ENCODE measurements at places on chromosomes 2 and 18.

DNA sequence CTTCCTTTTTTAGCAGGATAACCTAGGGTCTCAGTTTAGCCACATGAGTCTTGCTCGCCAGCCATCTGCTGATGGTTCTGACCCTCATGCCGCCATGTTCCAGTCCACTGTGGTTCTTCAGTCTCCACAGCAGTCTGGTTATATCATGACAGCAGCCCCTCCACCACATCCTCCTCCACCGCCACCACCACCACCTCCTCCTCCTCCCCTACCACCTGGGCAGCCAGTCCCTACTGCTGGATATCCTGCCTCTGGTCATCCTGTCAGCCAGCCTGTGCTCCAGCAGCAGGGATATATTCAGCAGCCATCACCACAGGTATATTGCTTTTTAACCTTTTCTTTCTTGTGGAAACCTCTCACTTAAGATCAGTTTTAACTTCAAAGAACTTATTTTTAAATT, 89.9 kb upstream of the UBXN4 start:
- H3K27me3 ChIP-seq: no peaks in the 10 kb centered on the region
- H3K27ac ChIP-seq: no peak overlapping the region
- no peak for DNase-seq
- no peaks in the 10 kb centered on the region for H3K36me3 ChIP-seq
- no peak overlapping the region for H3K4me3 ChIP-seq
- H3K4me1 ChIP-seq: no peaks in the 10 kb centered on the region

DNA sequence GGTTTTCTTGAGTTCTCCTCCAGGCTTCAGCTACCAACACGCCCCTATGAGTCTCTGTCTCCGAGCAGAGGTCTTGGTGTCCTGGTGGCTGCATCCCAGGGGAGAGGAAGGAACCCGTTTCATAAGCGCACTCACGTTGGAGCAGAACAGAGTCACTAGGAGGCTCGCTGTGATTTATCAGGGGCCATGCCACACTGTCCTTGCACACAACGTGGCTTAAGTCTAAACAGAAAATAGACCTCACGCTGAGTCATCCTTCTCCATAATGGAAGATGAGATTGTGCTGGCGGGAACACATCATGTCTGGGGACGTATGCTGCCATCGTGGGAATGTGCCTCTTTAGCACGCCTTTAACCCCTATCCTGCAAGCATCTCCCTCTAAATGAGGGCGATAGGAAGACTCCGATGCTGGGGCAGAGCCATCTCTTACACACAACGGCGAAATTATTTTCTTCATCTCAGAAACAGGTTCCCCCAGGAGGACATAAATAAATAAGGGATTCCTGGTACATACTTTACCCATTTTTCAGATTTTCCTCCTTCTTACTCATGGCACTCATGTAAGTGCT, 211.4 kb downstream of the KLHL29 start:
- H3K27me3 ChIP-seq: no peaks in the 10 kb centered on the region
- H3K36me3 ChIP-seq: no peaks in the 10 kb centered on the region
- H3K27ac ChIP-seq: no peak overlapping the region
- peak; percentile 11 for DNase-seq

GRCh38 chr2:241445426-241445825, 63.0 kb downstream of the STK25 start:
- H3K4me1 ChIP-seq: peaks cover 34% of the 10 kb centered on the region
- H3K4me3 ChIP-seq: no peak overlapping the region
- peak; percentile 85 for DNase-seq
- no peaks in the 10 kb centered on the region for H3K36me3 ChIP-seq

DNA sequence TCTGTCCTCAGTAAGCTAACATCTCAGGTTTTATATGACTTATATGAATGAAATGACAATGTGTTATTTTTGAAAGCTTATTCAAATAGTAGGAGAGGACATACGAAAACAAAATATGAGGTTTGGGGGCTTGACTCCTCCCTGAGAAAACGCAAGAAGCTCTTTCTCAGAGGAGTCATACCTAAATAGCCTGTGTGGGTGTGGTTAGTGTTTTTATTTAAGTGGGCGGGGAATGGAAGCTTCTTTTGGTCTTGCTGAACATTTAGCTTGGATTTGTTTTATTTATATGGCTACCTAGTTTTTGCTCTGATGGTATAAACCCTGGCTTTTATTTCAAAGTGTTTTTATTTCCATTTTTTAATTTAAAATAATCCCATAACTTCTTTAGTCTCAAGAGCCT, 72.1 kb upstream of the DSG1 start:
- H3K4me1 ChIP-seq: no peaks in the 10 kb centered on the region
- DNase-seq: no peak
- H3K36me3 ChIP-seq: no peaks in the 10 kb centered on the region
- no peak overlapping the region for H3K27ac ChIP-seq
- no peaks in the 10 kb centered on the region for H3K27me3 ChIP-seq

- H3K4me1 ChIP-seq: no peaks in the 10 kb centered on the region
- no peak overlapping the region for H3K27ac ChIP-seq
- no peak for DNase-seq
Measured at GRCh38 chr18:68703326-68703725, 11.6 kb downstream of the TMX3 start.

- DNase-seq: no peak
- H3K27ac ChIP-seq: no peak overlapping the region
- peaks cover 11% of the 10 kb centered on the region for H3K4me1 ChIP-seq
- no peak overlapping the region for H3K4me3 ChIP-seq
- H3K36me3 ChIP-seq: no peaks in the 10 kb centered on the region
Measured at GRCh38 chr2:109166811-109167210, 37.8 kb downstream of the SH3RF3 start.

GRCh38 chr2:11996618-11997017, 250.2 kb downstream of the LPIN1 start:
- H3K27ac ChIP-seq: no peak overlapping the region
- H3K27me3 ChIP-seq: no peaks in the 10 kb centered on the region
- DNase-seq: no peak
- no peaks in the 10 kb centered on the region for H3K36me3 ChIP-seq
- no peak overlapping the region for H3K4me3 ChIP-seq
- H3K4me1 ChIP-seq: no peaks in the 10 kb centered on the region

- no peaks in the 10 kb centered on the region for H3K4me1 ChIP-seq
- no peak for DNase-seq
- no peak overlapping the region for H3K27ac ChIP-seq
- H3K27me3 ChIP-seq: no peaks in the 10 kb centered on the region
Measured at GRCh38 chr2:236776695-236777251, 207.1 kb downstream of the ACKR3 start.

GRCh38 chr2:240287011-240287410, 146.6 kb upstream of the OTOS start:
- no peak for DNase-seq
- H3K27me3 ChIP-seq: peaks cover 41% of the 10 kb centered on the region
- H3K27ac ChIP-seq: no peak overlapping the region
- H3K4me3 ChIP-seq: no peak overlapping the region
- H3K4me1 ChIP-seq: no peaks in the 10 kb centered on the region

DNA sequence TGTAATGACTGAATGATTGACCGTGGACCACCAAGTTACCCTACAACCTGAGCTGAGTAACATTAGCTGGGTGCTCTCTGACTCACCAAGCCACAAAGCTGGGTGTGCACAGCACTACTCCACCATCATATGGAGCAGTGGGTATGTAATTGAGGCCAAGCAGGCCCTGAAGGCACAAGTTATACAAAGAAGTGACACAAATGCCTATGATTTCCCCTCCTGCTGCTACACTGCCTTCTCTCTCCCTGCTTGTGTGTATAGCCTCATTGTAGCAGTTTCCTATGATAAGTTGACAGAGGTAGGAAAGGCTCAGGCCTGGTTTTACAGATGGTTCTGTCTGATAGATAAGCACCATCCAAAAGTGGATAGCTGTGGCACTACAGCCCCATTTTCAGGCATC, 1327.2 kb upstream of the DDX18 start:
- no peak overlapping the region for H3K4me3 ChIP-seq
- H3K27ac ChIP-seq: no peak overlapping the region
- H3K4me1 ChIP-seq: no peaks in the 10 kb centered on the region

GRCh38 chr2:109009920-109010610, 21.0 kb upstream of the EDAR start:
- no peaks in the 10 kb centered on the region for H3K27me3 ChIP-seq
- H3K27ac ChIP-seq: no peak overlapping the region
- H3K36me3 ChIP-seq: no peaks in the 10 kb centered on the region
- H3K4me1 ChIP-seq: no peaks in the 10 kb centered on the region
- no peak overlapping the region for H3K4me3 ChIP-seq
- no peak for DNase-seq

DNA sequence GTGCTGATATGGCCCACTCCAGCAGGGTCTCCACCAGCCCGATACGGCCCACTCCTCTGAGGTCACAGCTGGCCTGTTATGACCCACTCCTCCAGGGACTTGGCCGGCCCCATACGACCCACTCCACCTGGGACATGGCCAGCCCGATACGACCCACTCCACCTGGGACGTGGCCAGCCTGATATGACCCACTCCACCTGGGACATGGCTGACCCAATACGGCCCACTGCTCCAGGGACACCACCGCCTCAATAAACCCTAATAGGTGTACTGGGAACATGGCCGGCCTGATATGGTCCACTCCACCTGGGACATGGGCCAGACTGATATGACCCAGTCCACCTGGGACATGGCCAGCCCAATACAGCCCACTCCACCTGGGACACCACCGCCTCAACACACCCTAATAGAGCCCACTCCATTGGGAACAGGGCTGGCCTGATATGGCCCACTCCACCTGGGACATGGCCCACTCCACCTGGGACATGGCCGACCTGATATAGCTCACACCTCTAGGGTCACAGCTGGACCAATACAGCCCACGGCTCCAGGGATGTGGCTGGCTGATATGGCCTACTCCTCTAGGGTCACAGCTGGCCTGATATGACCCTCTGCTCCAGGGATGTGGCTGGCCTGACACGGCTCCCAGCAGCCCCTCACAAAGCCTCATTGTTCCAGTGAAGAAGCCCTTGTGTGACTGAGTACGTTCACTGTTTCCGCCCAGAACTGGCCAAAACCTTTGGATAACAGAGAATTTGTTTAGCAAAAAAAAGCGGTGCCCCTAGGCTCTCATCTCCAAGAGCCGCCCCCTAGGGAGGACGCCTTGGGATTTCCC, 245.6 kb downstream of the HDAC4 start:
- H3K4me3 ChIP-seq: no peak overlapping the region
- H3K27me3 ChIP-seq: no peaks in the 10 kb centered on the region
- no peak overlapping the region for H3K27ac ChIP-seq
- no peak for DNase-seq
- no peaks in the 10 kb centered on the region for H3K36me3 ChIP-seq

- peak overlapping the region; percentile 64 for H3K27ac ChIP-seq
- peak overlapping the region; percentile 22 for H3K4me3 ChIP-seq
- peaks cover 26% of the 10 kb centered on the region for H3K4me1 ChIP-seq
- DNase-seq: peak; percentile 34
- no peaks in the 10 kb centered on the region for H3K27me3 ChIP-seq
- H3K36me3 ChIP-seq: no peaks in the 10 kb centered on the region
Measured at GRCh38 chr2:157479081-157480027, 35.5 kb upstream of the CYTIP start.

- H3K4me3 ChIP-seq: no peak overlapping the region
- no peaks in the 10 kb centered on the region for H3K36me3 ChIP-seq
- H3K27ac ChIP-seq: no peak overlapping the region
- no peaks in the 10 kb centered on the region for H3K27me3 ChIP-seq
- peaks cover 19% of the 10 kb centered on the region for H3K4me1 ChIP-seq
Measured at GRCh38 chr2:231612109-231612455, 19.4 kb downstream of the TEX44 start.

GRCh38 chr2:16179701-16180416, 239.5 kb downstream of the MYCN start:
- H3K4me1 ChIP-seq: no peaks in the 10 kb centered on the region
- no peak overlapping the region for H3K27ac ChIP-seq
- no peaks in the 10 kb centered on the region for H3K36me3 ChIP-seq
- no peaks in the 10 kb centered on the region for H3K27me3 ChIP-seq

GRCh38 chr18:50424877-50425690, 50.2 kb downstream of the SKA1 start:
- H3K27ac ChIP-seq: no peak overlapping the region
- no peaks in the 10 kb centered on the region for H3K36me3 ChIP-seq

DNA sequence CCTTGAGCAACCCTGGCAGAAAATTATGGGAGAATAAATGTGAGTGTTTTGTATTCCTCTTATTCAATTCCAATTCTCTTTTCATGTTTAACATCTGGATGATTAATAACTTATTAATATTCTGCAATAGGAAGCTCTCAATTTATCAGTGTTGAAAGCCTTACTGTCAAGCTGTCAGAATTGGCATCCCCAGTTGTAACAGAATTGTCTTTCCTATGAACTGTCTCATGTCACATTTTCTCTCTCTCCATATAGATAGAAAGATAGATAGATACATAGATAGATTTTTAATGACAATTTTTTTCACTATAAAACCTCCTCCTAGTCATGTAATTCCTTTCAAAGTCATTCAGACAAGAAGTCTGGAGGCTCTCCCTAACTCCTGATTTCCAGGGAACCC, 331.5 kb downstream of the GALNT13 start:
- no peak overlapping the region for H3K27ac ChIP-seq
- no peaks in the 10 kb centered on the region for H3K36me3 ChIP-seq
- DNase-seq: no peak
- no peaks in the 10 kb centered on the region for H3K27me3 ChIP-seq

DNA sequence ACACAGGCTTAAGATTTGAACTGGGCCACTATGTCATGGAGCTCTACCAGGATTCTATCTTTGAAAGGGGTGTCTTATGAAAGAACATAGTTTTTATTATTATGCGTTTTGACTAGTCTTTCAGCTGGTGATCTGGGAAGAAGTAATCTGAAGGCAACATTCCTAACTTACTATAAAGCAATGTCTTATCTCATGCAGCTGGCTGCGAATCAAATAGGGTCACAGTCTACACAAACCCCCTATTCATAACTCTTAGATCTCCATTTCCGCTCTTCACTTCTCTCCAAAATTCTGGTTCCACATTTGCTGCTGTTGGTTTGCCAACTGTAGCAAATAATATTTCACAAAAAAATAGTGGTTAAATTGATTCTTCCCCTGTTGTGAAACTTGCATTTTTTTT, 813.3 kb downstream of the CNTNAP5 start:
- H3K27me3 ChIP-seq: no peaks in the 10 kb centered on the region
- no peak overlapping the region for H3K4me3 ChIP-seq
- no peak for DNase-seq
- no peak overlapping the region for H3K27ac ChIP-seq
- H3K36me3 ChIP-seq: no peaks in the 10 kb centered on the region

GRCh38 chr2:30112561-30112960, 34.2 kb upstream of the YPEL5 start:
- H3K4me1 ChIP-seq: peaks cover 10% of the 10 kb centered on the region
- no peak for DNase-seq
- H3K27me3 ChIP-seq: no peaks in the 10 kb centered on the region

GRCh38 chr18:44546954-44547353, 133.7 kb upstream of the SETBP1 start:
- no peaks in the 10 kb centered on the region for H3K4me1 ChIP-seq
- no peak overlapping the region for H3K4me3 ChIP-seq
- no peak for DNase-seq
- no peaks in the 10 kb centered on the region for H3K36me3 ChIP-seq
- H3K27ac ChIP-seq: no peak overlapping the region
- H3K27me3 ChIP-seq: no peaks in the 10 kb centered on the region

- no peaks in the 10 kb centered on the region for H3K36me3 ChIP-seq
- peaks cover 28% of the 10 kb centered on the region for H3K4me1 ChIP-seq
- no peaks in the 10 kb centered on the region for H3K27me3 ChIP-seq
- H3K27ac ChIP-seq: no peak overlapping the region
- DNase-seq: no peak
- H3K4me3 ChIP-seq: no peak overlapping the region
Measured at GRCh38 chr2:70535573-70535972, 18.1 kb downstream of the TGFA start.
